Thoracic aorta (tissue), 2 donors: ENCODE measurements at places on chromosomes 5 and 9.

- DNase-seq = no peak
These were observed 25.2 kb downstream of the RALGPS1 start for GRCh38 chr9:126939821-126940221.

- no peak for DNase-seq
These were observed 829.6 kb downstream of the TLR4 start for GRCh38 chr9:118533850-118534249.

- DNase-seq = no peak
These were observed 47.4 kb downstream of the RNF180 start for GRCh38 chr5:64213011-64213410.

DNA sequence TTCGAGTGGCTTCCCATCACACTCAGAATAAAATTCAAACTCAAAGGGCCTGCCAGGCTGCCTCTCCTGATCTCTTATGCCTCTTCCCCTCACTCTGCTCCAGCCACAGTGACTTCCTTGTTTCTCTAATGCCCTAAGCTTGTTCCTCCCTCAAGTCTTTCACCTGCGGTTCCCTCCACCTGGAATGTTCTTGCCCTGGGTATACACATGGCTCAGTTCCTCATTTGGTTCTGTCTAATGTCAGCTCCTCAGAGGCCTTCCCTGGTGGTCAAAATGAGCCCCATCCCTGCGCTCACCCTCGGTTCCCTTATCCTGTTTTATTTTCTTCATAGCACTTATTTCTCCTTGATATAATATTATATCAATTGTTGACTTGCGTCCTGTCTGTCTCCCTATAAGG is 12.7 kb upstream of the CYSTM1 start:
- no peak for DNase-seq

- DNase-seq = no peak
These were observed 64.3 kb downstream of the GLDC start for GRCh38 chr9:6581253-6581652.

DNA sequence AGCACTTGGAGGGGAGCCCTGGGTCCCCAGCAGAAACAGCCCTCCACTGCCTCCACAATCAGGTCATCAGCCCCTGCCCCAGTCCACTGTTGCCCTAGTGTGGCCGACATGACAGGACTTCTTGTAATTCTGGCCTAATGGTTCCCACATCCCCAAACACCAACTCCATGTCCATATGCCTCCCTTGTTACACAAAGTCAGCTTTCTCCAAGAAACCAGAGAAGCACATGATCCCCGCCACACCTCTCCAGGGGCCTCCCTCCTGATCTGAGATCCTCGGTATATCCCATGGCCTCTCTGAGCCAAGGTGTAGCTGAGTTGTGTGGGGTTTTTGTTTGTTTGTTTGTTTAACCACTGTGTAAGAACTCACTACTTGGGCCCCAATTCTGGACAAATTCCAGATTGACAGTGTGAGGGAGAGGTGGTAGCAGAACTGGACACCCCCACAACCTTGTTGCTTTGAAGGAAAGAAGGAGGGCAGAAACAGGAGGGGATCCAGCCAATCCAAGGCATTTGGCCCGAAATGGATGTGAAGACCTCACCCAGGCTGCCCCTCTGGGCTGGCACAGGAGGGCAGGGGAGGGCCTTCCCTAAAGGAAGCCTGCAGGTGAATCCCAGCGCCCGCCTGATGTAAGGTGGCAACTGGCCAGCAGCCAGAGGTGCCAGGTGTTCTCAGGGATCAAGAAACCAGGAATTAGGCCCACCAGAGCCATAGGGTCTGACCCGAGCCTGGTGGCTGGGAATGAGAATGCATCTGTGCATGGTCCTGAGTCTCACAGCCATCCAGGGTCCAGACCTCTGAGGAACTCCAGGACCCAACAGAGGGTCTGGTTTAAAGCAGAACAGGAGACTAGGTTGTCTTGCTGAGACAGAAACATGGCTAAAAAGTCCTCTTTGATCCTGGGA is 13.4 kb downstream of the IRF1 start:
- DNase-seq = no peak

- no peak for DNase-seq
These were observed 276.7 kb downstream of the CDH10 start for GRCh38 chr5:24368115-24368514.

- no peak for DNase-seq
These were observed 5.8 kb upstream of the JAK2 start for GRCh38 chr9:4979239-4979638.

GRCh38 chr9:27714388-27714787 is 141.1 kb upstream of the C9orf72 start:
- no peak for DNase-seq

- no peak for DNase-seq
These were observed 9.9 kb upstream of the IQGAP2 start for GRCh38 chr5:76393035-76393680.

GRCh38 chr5:16902846-16903245 is 33.2 kb downstream of the MYO10 start:
- no peak for DNase-seq

GRCh38 chr9:111051400-111051799 is 13.1 kb upstream of the LPAR1 start:
- no peak for DNase-seq

DNA sequence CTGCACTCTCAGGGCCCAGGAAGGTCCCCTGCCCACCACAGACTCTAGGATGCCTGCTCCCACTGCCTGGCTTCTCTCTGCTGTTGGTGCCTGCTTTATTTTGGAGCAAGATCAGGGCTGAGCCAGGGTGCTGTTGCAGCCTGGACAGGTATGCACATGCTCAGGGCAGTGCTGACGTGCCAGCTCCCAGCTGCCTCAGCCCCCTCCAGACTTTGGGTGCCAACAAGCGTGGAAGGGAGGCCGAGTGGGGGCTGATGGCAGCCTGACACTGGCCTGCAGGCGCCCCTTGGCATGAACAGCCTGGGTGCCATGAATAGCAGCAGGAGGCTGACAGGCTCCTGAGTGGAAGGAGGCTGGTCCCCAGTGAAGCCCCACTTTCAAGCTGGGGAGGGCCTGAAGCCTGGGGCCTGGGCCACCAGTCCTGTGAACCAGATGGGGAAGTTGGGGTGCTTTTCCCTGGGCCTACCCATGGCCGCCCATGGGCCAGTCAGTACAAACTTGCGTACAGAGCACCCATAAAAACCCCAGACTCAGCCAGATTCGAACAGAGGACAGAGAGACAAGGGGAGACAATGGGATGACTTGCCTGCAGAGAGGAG is 6.8 kb downstream of the AMBP start:
- no peak for DNase-seq

GRCh38 chr5:112708103-112708622 is 29.5 kb upstream of the APC start:
- no peak for DNase-seq

DNA sequence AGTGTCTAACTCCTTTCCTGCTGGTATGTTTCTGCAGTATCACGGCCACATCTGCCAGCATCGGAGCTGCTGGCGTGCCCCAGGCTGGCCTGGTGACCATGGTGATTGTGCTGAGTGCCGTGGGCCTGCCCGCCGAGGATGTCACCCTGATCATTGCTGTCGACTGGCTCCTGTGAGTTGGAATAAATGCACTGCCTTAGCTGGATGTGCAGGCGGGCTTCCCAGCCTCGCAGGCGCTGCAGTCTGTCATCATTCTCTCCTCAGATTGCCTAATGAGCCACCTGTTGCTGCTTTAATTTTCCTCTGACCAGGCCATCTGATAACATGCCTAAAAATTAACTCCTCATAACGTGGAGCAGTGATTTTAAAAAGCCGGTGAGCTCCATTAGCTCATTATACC is 79.1 kb upstream of the PLPP6 start:
- DNase-seq = no peak

DNA sequence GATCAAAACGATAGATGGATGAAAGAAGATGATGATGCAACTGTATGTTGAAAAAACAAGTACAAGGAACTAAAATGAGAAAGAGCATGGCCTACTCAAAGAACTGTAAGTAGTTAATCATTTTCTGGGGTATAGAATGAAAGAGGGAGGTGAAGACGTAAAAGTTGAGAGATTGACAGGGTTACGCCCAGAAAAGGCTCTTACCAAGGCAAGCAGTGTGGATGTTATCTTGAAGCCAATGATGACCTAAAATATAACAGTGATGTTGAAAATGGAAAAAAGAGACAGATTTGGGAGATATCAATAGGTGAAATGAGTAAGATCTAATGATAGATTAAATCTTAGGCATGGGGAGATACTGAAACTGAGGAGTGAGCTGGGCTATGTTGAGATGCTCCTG is 80.4 kb upstream of the GNAQ start:
- no peak for DNase-seq

GRCh38 chr9:105861972-105862371 is 167.6 kb downstream of the TMEM38B start:
- no peak for DNase-seq

DNA sequence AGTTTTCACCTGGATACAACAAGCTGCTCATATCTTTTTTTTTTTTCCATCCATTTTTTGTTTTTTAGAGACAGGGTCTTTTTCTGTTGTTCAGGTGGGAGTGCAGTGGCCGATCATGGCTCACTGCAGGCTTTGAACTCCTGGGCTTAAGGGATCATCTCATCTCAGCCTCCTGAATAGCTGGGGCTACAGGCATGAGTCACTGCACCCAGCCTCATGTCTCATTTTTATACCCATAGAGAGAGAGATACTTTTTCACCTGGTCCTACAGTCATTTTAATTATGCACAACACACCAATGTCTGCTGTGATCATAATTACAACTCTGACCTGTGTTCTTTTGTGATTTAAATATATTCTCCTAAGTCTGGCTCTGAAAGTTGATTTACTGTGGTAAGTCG is 84.4 kb downstream of the KIF4B start:
- no peak for DNase-seq

GRCh38 chr9:82535432-82535998 is 527.4 kb downstream of the RASEF start:
- DNase-seq = no peak

DNA sequence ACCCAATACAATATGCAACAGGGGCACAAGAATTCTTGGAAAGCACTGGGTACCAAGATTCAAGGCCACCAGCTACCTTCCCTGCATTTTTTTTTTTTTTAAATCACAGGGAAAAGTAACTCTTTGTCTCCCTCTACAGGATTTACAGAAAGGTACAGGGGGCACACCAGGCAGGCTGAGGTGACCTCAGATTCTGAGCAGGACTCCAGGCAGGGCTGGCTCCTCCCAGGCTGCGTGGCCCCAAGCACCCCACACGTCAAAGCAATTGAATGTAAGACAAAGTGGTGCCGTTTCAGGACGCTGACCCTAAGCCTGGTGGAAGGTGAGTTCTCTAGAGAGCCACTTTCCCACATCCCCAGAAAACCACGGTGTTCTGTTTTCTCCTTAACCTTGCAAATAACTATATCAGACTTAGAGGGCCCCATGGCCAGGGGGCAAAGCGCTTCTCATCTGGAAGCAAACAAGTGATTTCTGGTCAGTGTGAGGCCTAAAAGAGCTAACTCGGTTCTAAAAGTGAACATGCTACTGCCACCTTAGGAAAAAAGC is 222.6 kb downstream of the ROR2 start:
- DNase-seq = no peak

- DNase-seq = no peak
These were observed 1.3 kb downstream of the TMEM174 start for GRCh38 chr5:73174100-73174815.

- no peak for DNase-seq
These were observed 88.8 kb upstream of the CTNNA1 start for GRCh38 chr5:138664276-138664943.

- no peak for DNase-seq
These were observed 96.6 kb downstream of the MAN2A1 start for GRCh38 chr5:109786206-109786855.

DNA sequence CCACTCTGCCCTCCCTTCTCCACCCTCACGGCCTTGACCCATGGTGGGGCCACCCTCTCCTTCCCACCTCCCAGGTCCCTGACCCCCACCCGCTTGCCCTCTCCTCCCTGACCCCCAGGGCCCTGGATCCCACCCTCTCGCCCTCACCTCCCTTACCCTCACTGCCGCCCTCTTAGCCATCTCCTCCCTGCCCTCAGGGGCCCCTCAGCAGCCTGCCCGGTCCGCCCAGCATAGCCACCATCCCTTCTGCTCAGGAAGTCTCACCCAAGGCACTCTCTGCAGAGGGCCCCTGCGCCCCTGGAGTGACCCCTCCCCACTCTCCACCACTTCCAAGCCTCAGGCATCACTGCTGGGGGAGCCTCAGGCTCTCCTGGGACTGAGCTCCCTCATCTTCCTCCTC is 66.3 kb downstream of the MRPL36 start:
- DNase-seq = no peak

DNA sequence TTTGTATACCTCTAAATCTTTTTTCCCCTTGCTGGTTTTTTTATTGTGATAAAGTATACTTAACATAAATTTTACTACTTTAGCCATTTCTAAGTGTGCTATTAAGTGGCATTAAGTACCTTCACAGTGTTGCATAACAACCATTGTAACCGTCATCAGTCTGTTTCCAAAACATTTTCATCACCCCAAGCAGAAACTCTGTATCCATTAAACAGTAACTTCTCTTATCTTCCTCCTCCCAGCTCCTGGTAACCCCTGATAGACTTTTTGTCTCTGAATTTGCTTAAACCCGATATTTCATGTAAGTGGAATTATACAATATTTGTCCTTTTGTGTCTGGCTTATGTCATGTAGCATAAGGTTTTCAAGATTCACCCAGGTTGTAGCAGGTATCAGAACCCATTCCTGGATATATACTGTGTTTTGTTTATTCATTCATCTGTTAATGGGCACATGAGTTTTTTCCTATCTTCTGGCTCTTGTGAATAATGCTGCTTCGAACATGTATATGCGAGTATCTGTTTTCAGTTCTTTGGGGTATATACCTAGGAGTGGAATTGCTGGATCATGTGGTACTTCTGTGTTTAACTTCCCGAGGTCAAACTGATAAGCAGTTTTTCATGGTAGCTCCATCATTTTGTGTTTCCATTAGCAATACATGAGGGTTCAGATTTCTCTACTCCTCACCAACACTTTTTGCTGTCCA is 66.4 kb downstream of the EHMT1 start:
- no peak for DNase-seq

GRCh38 chr9:88593537-88594185 is 58.7 kb downstream of the NXNL2 start:
- DNase-seq = no peak

DNA sequence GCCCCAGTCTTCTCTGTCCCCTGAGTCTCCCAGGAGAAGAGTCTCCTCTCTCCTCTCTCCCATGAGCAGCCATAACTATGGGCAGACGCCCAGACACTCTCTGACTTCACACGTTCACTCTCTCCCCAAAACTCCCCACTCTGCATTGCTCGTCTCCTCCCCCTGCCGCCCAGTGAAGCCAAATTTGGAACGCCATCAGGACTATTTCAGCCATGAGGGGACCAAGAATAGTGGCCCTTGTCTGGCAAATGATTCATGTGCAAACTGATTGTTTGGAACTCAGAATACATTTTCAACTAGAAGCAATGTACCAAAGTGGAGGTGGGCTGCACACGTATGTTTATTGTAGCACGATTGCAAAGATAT is 20.9 kb downstream of the CMBL start:
- DNase-seq = no peak

GRCh38 chr5:161278739-161279660 is 267.5 kb downstream of the GABRB2 start:
- no peak for DNase-seq

DNA sequence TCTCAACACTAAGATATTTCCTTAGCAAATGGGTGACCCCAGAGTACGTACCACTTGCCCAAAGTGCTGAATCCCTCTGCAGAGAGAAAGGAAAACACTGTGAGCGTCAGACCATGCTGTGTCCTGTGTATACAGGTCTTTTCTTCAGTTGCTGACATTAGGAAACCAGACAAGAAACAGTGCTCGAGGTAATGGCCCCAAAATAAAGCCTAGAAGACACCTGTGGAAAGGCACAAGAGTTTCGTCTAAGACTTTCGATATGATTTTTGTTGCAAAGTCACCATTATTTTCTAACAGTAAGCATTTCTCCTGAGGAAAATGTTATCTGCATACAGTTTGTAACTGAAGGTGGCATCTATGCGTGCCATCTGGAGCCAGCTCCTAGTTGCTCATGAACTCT is 62.0 kb upstream of the SIMC1 start:
- DNase-seq = no peak
